Suprapubic skin (tissue), 4 donors: ENCODE measurements at places on chromosomes 6 and 20. TPM values are rescaled to one million over a fixed set of nuclear protein-coding genes. Genes with fewer than 3 reads are reported as not detected.

RNF8 gene
- 12.8 TPM for total RNA-seq

CLPSL2 gene
- not detected for total RNA-seq

DNA sequence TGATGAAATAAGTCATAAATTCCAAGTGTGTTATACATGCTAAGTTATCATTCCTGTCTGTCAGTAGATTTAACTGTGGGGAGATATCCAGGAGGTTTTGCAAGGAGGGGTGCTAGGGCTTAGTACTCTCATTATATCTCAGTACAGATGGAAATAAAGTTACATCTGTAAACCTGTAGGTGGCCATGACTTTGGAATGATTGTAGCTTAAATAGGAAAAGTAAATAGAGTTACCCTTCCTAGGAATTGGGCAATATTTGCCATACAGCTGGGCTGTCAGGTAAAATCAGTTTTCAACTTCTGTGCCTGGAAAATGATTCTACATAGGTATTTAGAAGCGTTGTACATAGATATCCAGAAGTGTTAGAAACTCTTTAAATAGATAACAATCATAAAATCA, 19.8 kb upstream of the TGM3 start:
- no peak for DNase-seq

- DNase-seq = no peak
Measured at GRCh38 chr6:16088409-16088808, 40.5 kb upstream of the MYLIP start.

TINAG gene
- not detected for total RNA-seq

GRCh38 chr6:41427642-41428335, 92.4 kb downstream of the NCR2 start:
- no peak for DNase-seq

EEF1A2 gene
- 12.0 TPM for total RNA-seq

GRCh38 chr6:136927292-136927691, 5.2 kb downstream of the SLC35D3 start:
- no peak for DNase-seq

- DNase-seq = no peak
Measured at GRCh38 chr20:21548390-21549035, 34.6 kb upstream of the NKX2-2 start.

CST4 gene
- not detected for total RNA-seq

OXT gene
- not detected for total RNA-seq

HDDC2 gene
- 62.9 TPM for total RNA-seq

- DNase-seq = no peak
Measured at GRCh38 chr20:4708036-4708435, 13.7 kb upstream of the PRND start.

DNA sequence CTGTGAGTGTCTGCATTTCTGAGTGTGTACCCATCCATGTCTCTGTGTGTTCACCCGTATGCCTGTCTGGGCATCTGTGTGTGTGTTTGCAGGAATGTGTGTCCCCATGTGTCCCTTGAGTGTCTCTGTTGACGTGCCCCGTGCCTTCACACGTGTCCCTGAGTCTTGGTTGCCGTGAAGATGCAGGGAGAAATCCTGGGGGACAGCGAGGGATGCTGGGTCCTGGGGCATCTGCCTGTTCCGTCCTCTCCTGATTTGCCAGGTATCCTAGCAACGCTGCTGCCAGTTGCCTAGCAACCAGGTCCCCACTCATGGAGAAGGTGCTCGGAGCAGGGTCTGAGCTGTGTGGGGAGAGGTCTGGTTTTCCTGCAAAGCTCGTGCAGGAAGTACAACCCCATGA, 6.0 kb upstream of the LKAAEAR1 start:
- no peak for DNase-seq

DNA sequence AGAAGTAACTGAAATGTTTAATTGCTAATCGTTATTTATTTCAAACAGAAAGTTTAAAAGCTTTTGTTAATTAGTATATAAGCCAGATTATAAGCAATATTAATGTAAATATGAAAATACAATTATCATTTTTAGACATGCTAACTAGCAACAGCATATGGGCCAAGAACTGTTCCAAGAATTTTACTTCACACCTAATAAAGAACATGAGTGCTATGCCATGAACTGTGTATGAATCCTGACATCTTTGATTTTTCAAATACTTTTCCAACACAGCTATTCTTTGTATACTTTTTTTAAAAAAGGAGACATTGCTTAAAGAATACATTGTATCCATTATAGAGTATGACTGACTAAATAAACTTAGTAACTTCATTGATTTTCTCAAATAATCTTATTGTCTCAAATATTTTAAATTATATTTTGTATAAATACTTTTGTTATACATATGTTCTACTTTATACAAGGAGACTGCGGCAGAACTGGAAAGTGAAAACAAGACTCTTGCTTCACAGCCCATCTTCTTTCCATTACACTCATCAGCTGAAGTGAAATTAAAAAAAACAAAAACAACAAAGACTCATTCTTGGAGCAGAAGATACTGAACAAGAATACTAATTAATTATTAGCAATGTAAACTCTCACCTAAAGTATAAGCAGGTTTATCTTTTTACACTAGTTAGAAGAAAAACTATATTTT, 89.9 kb downstream of the EPHA7 start:
- DNase-seq = no peak

EEF1E1 gene
- 15.0 TPM for total RNA-seq

SCRT2 gene
- not detected for total RNA-seq
